Stimulated activated CD4-positive, alpha-beta T cell treated with anti-CD3 and anti-CD28 coated beads, Interleukin-2, amount 100 ng/mL, for 4 hours (primary cell): ENCODE measurements at places on chromosomes 13 and 19.

DNA sequence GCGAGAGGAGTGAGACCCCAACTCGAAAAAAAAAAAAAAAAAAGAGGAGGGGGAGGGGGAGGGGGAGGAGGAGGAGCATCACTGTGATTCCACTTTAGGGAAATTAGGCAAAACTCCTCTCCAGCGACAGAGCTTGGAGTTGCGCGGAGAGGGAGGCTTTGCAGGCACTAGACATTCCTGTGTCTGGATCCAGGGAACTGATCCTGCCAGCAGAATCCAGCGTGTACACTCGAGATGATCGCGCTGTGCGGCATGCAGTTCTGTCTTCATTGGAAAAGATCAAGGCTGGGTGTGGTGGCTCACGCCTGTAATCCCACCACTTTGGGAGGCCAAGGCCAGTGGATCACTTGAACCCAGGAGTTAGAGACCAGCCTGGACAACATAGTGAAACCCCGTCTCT is 29.6 kb upstream of the KLF2 start:
- DNase-seq, result no peak

DNA sequence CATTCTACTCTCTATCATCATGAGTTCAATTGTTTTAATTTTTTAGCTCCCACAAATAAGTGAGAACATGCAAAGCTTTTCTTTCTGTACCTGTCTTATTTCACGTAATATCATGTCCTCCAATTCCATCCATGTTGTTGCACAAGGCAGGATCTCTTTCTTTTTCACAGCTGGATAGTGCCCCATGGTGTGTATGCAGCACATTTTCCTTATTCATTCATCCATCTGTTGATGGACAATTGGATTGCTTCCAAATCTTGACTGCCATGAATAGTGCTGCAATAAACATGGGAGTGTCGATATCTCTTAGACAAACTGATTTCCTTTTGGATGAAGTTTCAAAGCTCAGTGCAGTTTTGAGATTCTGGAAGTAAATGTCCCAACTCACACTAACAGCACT is 326.9 kb downstream of the FGF9 start:
- no peak for DNase-seq

- no peak for DNase-seq
Observed at GRCh38 chr13:81778350-81778749, 1437.4 kb upstream of the SPRY2 start.

DNA sequence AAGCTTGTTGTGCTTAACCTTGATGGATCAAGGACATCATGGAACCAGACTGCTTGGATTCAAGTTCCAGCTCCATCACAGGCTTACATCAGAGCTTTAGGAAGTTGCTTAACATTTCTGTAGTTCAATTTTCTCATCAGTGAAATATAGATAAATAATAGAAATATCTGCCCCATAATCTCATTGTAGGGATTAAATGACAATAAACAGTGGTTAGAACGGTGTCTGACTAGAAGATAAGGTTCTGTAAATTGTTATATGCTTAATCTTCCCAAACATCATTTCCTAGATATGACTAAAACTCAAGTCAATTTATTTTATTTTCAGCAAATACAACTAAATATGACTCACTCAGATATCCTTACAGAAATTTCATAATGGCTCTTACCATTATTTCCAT is 83.5 kb downstream of the SLITRK1 start:
- DNase-seq, result no peak

DNA sequence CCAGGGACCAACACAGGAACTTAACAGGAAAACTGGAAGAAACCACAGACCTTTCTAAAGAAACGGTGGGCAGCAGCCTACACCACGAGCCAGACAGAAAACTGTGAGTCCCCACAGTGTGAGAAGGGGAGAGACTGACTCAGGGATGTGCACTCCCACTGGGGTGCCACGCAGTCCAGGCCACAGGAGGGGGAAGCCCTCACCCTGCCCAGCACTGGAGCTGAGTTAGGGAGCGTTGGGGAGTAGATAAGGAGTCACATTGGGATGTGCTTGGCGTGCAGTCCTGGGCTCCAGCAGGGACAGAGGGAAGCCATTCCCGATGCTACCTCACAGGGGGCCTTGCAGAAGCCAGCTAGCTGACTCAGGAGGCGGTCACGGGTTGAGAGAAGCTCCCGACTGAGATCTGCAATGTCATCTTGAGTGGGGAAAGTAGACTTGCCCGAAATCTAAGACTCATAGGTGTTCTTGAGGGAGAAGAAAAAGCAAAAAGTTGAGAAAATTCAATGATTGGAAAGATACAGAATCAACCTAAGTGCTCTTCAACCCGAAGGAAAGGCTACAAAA is 17.3 kb downstream of the SIGLEC8 start:
- DNase-seq, result peak; percentile 64

GRCh38 chr19:42216653-42217519 is 591 bp downstream of the DEDD2 start:
- DNase-seq, result no peak

- DNase-seq, result no peak
Observed at GRCh38 chr19:15427991-15428471, 9.2 kb upstream of the AKAP8L start.

- no peak for DNase-seq
Observed at GRCh38 chr19:3431760-3432397, 48.4 kb downstream of the SMIM24 start.

DNA sequence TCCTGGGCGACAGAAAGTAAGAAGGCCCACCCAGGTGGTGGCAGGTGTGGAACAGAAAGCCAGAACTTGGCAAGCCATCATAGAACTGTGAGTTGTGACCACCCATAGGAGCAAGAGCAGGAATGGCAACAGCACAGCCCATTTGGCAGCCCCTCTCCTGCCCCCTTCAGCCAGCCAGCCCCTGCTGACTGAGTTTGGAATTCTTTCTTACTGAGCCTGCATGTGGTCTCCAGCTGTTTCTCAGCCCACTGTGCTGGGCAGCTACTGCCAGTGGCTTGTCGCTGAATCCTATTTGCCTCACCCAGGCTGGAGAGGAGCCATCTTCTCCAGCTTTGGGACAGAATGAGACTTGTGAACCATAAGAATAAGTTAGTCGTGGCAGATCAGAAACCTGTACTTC is 28.3 kb downstream of the CNMD start:
- no peak for DNase-seq

- no peak for DNase-seq
Observed at GRCh38 chr13:30314562-30314961, 7.2 kb upstream of the KATNAL1 start.

DNA sequence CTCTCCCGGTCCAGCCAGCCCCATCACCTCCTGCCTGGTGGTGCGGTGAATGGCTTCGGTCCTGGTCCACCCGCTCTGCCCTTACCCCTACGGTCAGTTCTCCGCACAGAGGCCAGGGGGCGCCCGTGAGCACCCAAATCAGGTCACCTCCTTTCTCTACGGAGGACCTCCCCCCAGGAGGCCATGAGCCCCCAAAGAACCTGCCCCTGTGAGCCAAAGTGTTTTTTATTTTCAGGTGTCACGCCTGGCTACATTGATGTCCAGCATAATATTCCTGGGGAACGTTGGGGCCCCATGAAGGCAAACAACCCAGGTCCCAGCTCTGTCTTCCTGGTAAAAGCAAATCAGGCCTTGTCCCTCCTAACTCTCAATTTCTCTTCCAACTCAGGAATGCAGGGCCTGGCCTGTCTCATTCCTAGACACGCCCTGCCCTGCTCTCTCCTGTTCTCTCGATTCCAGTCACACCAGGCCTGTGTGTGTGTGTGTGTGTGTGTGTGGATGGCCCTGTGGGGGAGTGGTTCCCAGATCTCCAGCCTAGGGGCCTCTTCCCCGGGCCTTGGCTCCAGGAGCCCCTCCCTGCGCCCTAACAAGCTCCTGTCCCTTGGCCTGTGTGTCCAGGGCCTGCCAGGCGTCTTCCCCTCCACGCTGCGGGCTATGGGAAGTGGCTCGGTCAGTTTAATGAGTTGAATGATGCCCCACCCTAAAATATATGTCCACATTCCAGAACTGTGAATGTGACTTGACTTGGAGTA is 9.7 kb upstream of the GIPC1 start:
- DNase-seq, result peak; percentile 53

GRCh38 chr13:104057861-104058260 is 991.6 kb upstream of the SLC10A2 start:
- DNase-seq, result no peak

DNA sequence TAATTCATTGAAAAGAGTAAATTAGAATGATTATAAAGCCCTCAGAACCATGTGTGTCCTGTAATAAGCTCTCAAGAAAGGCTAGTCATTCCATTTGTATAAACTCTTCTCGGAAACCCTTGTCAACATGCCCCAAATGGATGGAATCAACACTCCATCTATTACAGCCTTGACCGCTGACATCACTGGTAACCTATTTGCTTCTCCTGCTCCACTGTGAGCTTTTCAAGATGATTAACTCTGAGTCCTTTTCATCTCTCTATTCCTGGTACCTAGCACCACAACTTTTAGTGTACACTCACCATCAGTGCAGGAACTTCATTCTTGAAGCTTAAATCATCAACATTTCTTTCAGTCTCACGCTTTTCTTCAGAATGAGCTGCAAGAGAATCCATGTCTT is 612.0 kb downstream of the DCT start:
- DNase-seq, result no peak
